ENCODE measurements at places on chromosomes 3 and 15.

- no peak for DNase-seq
These were observed 583.8 kb upstream of the NAALADL2 start for GRCh38 chr3:174275336-174275735.

DNA sequence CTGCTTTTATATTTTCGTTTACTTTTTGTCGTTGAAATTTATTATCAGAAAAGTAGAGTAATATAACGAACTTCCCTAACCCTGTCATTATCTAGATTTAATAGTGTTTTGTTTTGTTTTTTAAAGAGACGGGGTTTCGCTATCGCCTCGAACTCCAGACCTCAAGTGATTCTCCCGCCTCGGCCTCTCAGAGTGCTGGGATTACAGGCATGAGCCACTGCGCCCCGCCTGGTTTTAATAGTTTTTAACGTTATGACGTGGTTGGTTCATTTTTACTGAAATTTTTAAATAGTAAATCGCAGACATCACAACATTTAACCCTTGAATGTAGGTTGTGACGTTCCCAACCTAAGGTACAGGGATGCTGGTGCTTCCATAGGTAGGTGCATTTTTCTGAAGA, 1.0 kb downstream of the NGRN start:
- no peak for DNase-seq

DNA sequence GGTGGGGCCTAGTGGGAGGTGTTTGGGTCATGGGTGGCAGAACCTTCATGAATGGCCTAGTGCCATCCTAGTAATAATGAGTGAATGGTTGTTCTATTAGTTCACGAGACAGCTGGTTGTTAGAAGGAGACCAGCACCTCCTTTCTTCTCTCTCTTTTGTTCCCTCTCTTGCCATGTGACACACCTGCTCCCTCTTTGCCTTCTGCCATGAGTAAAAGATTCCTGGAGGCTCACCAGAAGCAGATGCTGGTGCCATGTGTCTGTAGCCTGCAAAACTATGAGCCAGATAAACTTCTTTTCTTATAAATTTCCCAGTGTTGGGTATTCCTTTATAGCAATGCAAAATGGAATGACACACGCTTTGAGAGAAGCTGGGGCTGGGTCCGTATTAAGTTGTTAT, 89.0 kb upstream of the SLC4A7 start:
- DNase-seq: no peak

GRCh38 chr15:72353266-72353665, 22.5 kb downstream of the HEXA start:
- DNase-seq: no peak

DNA sequence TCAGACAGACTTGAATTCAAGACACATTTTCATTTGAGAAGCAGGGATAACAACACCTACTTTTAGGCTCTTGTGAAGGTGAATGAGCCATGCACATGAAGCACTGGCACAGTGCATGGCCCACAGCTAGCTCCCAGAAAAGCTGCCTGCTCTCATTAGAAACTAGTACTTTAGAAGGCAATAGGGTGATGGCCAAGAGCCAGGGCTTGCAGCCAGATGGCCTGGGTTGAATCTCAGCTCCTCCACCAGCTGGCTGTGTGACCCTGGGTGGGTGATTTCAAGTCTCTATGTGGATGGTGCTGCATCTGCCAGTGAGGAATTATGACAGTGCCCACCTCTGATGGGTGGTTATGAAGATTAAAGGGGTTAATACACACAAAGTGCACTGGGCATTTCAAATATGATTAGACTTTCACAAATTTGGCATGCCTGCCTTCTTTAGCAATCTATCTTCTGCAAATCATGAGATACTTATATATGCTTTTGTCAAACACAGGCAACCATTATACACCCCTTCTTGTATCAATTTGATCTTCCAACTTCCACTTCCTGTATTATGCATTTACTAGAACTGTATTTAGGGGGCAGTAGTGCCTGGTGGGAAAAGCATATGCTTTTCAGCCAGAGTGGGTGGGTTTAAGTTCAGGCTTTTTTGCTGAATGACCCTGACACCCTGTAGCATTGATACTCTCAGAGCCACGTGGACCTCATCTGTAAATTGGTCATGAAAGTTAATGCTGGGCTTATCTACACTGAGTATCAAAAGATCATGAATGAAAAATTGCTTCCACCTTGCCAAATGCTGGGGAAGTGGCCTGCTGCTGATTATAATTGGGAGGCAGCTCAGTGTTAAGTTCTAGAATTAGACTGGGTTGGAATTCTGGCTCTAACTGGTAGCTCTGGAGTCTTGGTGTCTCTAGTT, 34.7 kb upstream of the RBP1 start:
- no peak for DNase-seq

DNA sequence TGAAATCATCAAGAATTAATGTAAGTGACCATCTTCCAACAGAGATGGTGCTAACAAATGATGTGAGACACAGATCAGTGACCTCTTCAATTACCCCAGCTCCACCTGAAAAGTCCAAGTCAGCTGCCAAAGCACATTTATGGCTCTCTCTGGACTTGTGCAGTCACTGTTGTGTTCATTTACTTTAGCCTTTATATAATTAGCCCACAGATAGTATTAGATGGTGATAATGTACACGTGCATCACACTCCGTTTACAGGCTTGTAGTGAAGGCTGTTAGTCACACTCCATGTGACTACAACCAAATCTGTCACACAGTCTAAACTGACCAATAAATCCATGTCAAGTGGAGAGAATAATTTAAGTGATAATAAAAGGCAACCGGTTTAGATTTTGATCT, 331.5 kb upstream of the IL12A start:
- DNase-seq: no peak

- DNase-seq: no peak
These were observed 151.4 kb upstream of the SEMA6D start for GRCh38 chr15:47565949-47566348.

DNA sequence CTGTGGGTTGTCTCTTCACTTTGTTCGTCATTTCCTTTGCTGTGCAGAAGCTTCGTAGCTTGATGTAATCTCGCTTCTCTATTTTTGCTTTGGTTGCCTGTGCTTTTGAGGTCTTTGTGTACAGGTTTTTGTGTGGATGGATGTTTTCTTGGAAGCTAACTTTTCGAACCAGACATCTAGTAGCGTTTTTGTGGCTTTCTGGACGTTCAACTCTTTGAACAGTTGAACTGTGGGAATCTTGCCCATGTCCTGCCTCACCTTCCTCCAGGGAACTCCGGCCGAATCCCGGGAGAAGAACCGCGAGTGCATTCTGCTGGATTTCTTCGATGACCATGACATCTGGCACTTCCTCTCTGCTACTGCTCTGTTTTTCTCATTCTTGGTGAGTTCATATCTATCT, 70.6 kb downstream of the USF3 start:
- no peak for DNase-seq

GRCh38 chr15:98955961-98956723, 51.5 kb downstream of the PGPEP1L start:
- DNase-seq: no peak

GRCh38 chr15:57547243-57547755, 44.4 kb upstream of the MYZAP start:
- no peak for DNase-seq

DNA sequence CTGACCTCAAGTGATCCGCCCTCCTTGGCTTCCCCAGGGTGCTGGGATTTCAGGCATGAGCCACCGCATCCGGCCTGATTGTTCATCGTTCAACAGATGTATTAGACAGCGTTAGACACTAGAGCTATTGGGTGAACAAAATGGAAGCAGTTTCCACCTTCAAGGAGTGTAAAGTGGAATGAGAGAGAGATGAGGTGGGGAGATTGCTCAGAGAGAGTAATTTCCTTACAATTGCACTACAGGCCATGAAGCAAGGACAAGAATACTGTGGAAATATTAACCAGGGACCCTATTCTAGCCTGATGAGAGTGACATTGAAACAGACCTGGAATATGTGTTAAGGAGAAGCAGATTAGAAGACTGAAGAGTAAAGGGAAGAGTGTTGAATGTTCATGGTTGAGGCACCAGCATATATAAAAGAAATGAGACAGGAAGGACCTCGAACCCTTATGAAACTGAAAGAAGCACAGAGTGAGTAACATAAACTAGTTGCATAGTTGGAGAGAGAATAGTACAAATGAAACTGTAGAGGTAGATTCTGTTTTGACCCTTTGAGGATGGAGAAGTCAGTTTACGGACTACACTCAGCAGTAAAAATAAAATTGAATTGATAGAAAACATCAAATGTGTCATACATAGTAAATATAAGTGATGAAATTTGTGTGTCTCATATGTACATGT, 7.2 kb downstream of the RTF1 start:
- no peak for DNase-seq

GRCh38 chr3:77795013-77795412, 755.1 kb downstream of the ROBO2 start:
- DNase-seq: no peak

DNA sequence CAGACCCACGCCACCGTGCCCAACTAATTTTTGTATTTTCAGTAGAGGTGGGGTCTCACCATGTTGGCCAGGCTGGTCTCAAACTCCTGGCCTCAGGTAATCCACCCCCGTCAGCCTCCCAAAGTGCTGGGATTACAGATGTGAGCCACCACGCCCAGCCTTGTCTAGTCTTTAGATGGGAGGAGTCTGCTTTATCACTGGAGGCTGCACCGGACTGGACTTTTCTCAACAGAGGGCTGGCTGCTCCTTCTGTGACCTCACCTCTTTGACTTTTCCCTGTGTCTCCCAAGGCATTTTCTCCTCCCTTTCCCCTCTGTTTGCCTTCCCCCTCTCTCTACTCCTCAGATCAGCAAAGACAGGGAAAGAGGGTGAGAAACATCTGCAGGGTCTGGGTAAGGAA, 28.5 kb downstream of the SLCO2A1 start:
- no peak for DNase-seq

GRCh38 chr3:49388289-49388820, 23.4 kb downstream of the RHOA start:
- DNase-seq: no peak

DNA sequence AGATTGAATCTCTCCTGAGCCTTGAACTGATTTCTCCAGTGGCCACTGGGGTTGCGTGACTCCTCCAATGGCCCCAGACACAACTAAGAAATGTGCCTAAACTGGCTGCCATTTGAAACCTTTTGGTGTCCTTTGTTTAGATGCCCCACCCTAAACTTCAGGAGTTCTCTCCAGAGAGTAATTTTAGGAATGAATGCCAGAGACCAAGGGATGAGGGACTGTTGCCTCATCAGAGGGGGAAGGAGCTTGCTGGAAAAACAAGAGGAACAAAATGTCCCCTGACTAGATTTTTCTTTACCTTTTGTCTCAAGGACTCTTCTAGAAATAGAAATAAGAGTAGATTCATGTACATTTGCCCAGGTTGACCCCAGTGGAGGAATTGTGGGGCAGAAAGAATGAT, 8.1 kb upstream of the ADPRH start:
- DNase-seq: no peak

- no peak for DNase-seq
These were observed 14.5 kb downstream of the TKT start for GRCh38 chr3:53240989-53241972.

GRCh38 chr15:76258460-76258859, 52.8 kb downstream of the ETFA start:
- no peak for DNase-seq

- no peak for DNase-seq
These were observed 143.5 kb upstream of the TPM1 start for GRCh38 chr15:62899090-62899493.

- no peak for DNase-seq
These were observed 32.8 kb downstream of the ARRDC4 start for GRCh38 chr15:97993310-97993738.

DNA sequence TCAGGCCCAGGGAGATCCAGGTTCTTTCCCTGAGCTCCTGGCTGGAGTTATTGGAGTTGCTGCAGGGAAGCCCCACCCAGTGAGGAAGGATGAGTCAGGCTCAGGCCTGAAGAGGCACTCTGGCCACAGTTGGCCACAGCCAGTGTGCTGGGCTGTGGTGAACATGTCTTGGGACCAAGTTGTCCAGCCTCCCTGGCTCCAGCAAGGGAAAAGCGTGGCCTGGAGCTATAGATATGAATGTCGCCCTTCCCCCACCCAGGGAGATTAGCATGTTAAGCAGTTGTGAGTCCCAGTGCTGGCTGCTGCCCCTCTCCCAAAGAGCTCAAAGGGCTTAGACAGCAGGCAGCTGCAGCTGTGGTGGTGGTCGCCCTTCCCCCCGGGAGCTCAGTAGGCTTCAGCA, 963.2 kb downstream of the ROBO2 start:
- DNase-seq: no peak

DNA sequence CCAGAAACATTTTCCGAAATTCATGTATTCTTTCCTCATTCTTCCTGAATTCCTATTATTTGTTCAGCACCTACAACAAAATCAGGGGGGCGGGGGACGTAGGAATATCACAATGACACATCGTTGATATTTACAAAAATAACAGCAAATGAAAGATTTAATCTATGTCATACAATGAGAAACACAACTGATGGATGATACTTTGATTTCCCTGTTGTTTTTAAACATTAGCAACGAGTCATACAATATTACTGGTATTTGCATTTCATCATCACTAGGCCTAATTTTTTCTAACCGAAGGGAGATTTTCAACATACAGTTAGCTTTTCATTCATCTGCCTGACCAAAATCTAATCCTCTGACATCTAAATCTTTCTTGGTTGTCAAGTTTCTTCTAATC, 45.3 kb upstream of the INO80 start:
- DNase-seq: no peak

DNA sequence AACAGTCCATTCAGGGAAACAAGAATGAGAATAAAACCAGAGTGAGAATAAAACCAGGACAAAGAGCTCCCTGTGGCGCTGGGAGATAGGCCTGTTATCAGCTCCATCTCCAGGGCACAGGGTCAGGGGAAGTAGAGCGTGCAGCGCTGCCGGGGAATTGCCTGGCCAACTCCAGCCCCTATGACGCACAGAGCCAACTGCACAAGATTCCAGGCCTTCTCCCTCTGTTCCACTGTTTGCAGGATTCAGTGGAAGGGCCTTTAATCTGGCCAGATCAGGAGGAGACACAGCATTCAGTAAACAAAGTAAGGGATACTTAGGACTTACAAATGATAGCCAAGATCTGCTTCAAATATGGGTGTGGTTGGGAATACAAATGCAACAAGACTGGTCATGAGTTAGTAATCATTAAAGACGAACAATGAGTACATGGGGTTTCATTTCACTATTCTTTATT, 49.4 kb downstream of the ITGB5 start:
- no peak for DNase-seq
